Iris pigment epithelial cell (primary cell): ENCODE measurements at places on chromosomes 4 and X.

- no peak for DNase-seq
Observed at GRCh38 chr4:75025431-75025830, 92.5 kb downstream of the PARM1 start.

- no peak for DNase-seq
Observed at GRCh38 chrX:130523460-130524394, 121.9 kb downstream of the RBMX2 start.

GRCh38 chrX:106672527-106672926 lies 54.0 kb upstream of the RNF128 start:
- no peak for DNase-seq

DNA sequence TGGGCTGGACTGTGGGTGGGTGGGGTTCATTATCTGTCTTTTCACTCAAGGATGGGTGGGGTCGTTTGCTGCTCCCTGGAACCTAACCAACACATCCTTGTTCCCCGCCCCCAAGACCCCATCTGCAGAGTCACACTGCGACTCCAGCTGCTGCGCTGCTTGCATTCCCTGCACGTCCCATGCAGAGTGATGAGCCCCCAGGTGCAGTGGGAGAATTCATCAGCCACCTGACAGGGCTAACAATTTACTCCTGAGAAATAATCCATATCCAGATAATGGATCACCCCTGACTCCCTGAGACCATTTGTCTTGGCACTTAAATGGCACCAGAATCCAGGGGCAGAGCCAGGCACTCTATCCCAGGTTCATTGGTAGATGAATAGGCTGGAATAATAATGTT lies 12.4 kb upstream of the ARHGAP36 start:
- DNase-seq: no peak

DNA sequence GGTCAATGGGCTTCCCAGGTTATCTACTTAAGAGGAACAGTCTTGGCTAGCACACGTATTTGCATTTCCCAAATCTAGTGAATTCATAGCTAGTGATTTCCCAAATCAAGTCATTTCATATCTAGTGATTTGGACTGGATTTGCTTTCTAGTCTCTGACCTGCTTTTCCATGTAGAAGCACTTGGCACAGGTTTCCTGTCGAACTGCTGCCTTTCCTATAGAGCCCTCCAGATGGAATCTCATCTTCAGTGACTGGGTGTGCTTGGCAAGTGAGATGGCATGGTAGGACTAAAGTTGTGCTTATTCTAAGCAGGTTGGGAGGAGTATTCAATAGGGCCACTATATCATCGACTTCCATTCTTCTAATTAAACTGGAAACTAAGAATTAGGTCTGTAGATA lies 94.7 kb downstream of the CCNG2 start:
- DNase-seq: no peak

GRCh38 chr4:1898681-1899080 lies 27.5 kb downstream of the NSD2 start:
- DNase-seq: no peak
